Activated CD4-positive, CD25-positive, alpha-beta regulatory T cell treated with anti-CD3 and anti-CD28 coated beads, Interleukin-2, amount 50 U/mL, for 24 hours (primary cell): ENCODE measurements at places on chromosomes 4 and X.
A peak's percentile ranks its signal among the peaks of the same experiment; 100 is the strongest.

DNA sequence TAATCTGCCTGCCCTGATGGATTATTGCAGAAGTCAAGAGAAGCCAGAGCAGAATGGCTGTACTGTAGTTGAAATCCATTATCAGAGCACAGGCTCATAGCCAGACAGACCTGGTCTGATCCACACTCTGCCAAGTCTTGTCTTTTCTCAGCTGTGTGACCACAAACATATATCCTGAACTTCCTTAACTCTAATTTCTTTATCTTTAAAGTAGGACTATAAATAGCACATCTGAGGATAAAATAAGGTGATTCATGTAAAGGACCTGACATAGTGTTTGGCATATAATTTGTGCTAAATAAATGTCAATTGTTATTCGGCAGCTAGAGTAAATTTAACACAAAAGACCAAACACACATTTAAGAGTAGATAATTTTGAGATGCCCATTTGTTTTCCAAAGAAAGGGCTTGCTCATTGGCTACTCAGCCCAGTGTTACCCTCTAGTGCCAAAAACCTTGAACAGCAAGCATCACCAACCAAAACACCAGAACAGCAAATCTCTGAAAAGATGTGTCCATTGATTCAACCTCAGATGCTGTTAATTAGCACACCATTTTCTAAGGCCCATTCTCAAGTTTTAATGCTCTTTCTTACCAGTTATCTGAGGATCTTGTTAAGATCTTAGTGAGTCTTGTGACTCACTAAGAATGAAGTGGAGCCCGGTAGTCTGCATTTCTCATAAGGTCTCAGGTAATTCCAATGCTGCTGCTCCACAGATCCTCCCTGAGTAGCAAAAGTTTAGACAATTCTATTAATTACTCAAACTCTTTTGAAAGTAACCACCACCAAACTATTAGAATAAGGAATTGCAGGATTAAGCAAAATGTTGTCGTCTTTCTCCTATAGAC lies 108.8 kb downstream of the HHIP start:
- ATAC-seq, result no peak

- no peak for ATAC-seq
These were observed 173.1 kb downstream of the VSIG4 start for GRCh38 chrX:65866773-65867172.

- ATAC-seq, result peak; percentile 96
These were observed 12.2 kb downstream of the UCP1 start for GRCh38 chr4:140556372-140557085.

GRCh38 chr4:102637391-102637790 lies 123.4 kb downstream of the MANBA start:
- no peak for ATAC-seq

- ATAC-seq, result no peak
These were observed 159.5 kb downstream of the KLHL13 start for GRCh38 chrX:117957128-117957527.

DNA sequence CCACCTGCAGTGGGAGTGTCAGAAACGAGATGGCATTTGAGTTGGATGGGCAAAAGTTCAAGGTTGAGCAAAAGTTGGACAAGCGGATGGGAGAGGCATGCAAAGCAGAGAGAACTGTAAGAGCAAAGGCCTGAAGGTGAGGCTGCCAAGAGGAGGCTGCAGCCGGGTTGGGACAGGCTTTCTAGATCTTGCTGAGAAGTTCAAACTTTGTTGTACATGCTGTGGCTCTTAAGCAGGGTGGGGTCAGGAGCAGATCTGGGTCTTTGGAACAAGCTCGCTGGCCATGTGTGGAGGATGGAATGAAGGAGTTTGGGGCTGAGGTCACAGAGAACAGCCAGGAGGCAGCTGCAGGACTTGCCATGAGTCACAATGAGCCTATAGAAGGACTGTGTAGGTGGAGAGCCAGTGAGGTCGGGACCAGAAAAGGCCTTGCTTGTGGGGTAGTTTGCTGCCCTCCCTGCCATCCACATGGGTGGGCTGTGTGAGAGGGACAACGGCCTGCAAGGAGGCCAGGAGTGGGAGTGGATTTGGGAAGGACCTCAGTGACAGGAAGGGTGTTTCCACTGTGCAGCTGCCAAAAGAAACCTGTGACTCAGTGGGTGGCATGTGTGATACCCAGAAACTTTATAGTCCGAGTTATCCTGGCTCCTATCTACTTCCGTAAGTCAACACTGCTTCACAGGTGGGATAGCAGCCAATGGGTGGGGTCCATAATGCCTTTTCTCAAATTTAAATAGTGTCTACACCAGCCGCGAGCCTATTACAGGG lies 210.4 kb downstream of the MID1IP1 start:
- no peak for ATAC-seq

DNA sequence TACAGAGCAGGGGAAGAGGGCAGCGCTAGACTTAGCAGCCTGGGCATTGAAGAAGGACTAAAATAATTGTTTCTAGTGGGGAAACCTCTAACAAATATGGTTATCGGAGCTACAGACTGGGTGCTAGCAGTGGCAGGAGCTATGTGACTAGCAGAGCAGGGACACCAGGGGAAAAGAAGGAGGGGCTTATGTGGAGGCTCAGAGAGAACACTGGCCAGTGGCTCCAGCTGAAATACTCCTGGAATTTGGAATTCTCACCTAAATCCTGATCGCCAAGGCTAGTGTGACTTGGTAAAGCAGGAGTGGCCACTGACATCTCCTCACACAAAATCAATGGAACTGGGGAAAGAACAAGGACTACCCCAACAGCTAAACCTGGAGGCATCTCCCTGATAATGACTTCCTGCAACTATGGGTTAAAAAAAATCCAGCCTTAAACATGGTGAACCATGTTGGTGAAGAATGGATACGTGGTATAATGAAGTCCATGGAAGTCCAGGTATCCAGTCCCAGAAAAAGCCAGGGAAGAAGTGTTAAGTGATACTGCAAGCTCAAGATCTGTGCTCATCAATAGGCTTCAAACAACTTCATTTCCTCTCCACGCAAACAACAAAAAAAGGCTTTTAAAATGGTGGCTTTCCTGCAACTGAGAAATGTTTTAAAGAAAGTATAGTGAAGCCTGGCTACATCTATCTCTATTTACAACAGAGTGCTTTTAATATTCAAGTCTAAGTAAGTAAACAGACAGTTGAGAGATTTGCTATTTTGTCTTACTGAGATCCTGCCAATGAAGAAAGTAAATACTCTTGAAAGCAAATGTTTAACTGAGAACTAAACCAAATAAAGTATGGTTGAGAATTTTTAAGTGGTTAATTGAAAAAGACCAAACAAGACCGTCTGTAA lies 1.8 kb downstream of the TAPT1 start:
- ATAC-seq, result no peak

DNA sequence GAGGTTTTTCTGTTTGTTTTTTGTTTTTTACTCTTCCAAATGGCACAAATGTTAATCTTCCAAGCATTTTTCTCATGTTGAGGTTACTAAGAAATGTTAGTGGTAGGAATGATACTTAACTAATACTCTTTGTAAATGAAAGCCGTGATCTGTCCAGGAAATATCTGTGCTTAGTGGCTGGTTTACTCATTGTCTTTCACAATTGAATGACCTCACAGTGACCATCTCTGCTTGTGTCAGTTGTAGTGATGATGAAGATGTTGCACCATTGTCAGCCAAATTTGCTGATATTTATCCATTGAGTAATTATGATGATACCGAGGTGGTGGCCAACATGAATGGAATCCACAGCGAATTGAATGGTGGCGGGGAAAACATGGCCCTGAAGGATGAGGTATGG lies 93.5 kb downstream of the TNIP2 start:
- ATAC-seq, result no peak

DNA sequence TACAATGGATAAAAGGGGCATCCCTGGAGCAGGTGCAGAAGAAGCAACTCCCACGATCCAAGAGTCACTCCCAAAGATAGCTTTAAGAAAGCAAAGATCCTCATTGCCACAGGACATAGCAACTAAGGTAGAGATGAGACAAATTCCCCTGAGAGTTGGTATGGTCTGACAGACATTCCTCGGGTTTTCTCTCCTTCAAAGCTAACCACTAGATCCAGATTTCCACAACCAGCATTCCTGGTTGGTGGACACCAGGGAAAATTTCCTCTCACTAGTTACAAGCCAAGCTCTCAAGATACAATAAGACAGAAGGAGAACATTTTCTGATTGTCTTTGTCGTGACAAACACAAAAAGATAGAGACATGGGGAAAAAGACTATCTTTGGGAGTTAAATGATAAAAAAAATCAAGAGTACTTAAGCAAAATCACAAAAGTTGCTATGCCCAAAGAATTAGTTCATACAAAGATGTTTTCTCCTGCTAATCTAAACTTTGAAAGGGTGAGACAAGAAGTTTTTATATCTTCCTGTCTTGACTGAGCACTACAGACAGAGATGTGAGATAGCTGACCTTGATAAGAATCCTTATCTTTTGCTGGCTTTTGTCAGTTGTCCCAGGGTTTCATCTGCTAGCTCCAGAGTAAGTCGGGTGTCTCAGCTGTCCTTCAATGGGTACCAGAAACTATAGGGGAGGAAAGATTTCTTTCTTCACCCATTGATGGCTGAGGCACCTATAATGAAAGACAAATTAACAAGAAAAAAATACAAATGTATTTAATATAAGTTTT lies 200.5 kb downstream of the CENPC start:
- ATAC-seq, result no peak

DNA sequence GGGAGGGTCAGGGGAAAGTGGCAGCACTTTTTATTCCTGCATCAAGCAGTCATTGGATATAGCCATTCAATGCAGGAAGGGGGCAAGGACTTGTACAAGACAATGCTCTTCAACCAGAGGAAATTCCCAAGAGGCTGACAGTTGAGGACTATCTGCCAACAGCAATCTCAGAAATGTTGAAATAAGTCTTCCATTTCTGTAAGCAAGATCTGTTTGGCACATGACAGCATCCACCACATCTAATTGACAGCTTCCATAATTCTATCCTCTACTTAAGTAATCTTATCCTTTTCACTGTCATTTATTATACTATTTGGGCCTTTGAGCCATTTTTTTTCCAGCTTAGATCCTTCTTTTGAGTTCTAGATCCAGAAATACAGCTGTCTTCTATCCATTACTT lies 110.7 kb downstream of the CFAP299 start:
- ATAC-seq, result no peak

DNA sequence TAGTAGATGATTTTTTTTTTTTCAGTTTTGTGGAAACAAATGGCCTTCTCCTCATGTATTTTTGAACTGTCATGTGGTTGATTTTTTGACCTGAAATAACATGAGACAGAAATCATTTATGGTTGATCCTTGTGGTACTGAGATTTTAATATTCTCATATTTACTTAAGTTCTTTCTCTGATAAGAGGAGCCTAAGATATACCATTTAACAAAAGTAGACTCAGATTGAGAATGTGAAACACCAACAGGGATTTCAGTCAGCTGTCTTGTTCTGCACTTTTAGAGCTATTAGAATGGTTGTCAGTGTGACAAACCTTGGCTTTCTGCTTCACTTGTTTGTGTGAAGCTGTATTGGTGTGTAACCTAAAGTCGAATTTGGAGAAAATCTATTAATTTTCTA lies 575.7 kb downstream of the SPOCK3 start:
- ATAC-seq, result no peak

DNA sequence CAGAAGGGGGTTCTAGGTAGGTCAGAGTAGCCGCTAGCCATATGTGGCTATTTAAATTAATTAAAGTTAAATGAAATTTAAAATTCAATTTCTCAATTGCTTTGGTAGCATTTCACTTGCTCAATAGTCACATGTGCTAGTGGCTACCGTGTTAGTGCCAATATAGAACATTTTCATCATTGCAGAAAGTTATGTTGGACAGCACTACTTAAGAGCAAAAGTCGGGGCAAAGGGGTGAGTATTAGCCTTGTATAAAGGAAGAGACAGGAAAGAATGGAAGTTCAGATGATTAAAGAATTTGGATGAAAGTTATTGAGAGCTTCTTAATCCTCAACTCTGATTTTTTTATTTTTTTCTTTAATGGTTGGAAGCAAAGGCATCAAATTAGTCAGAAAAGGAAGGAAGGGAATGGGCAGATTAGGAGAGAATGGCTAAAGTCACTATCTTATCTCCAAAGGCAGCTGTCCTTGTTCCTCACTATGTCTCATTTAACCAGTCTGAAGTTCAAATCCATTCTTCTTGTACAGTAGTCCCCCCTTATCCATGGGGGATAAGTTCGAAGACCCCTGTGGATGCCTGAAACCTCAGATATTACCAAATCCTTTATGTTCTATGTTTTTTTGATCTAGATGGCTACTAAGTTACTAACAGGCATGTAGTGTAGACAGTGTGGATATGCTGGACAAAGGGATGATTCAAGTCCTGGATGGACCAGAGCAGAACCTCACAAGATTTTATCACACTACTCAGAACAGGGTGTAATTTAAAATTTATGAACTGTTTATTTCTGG lies 22.9 kb downstream of the OCIAD1 start:
- ATAC-seq, result no peak

- ATAC-seq, result no peak
These were observed 119.1 kb downstream of the TEX13A start for GRCh38 chrX:105101378-105101777.

- no peak for ATAC-seq
These were observed 31.7 kb downstream of the RBBP7 start for GRCh38 chrX:16838202-16839066.

GRCh38 chr4:153486281-153487151 lies 20.4 kb downstream of the TMEM131L start:
- ATAC-seq, result peak; percentile 16

DNA sequence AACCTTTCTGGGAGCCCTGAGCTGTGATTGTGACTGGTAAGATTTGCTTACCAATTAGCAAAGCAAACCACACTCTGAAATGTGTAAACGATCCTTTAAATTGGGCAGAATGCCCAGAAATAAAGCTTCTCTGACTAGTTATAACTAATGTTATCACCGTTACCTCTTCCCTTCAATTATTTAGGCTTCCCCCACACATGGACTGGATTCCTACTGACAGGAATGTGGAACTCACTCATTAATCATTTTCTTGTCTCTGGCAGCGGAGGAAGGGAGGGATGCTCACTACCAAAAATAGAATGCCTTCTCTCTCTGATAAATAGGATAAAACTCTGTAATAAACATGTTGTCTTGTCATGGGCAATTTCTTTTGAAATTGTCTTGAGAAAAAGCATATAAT lies 25.3 kb upstream of the NWD2 start:
- no peak for ATAC-seq
